Right lobe of liver (tissue), 6 donors: ENCODE measurements at places on chromosomes 1 and 21. TPM values are rescaled to one million over a fixed set of nuclear protein-coding genes. Genes with fewer than 3 reads are reported as not detected.
A peak's percentile ranks its signal among the peaks of the same experiment; 100 is the strongest.

The PANK4 gene
- total RNA-seq = 10.4 TPM

The APOBEC4 gene
- total RNA-seq = not detected

GRCh38 chr1:47865881-47866535 lies 131.2 kb downstream of the TRABD2B start:
- H3K4me3 ChIP-seq = no peak overlapping the region
- no peaks in the 10 kb centered on the region for H3K27me3 ChIP-seq
- no peaks in the 10 kb centered on the region for H3K36me3 ChIP-seq
- H3K27ac ChIP-seq = no peak overlapping the region
- no peak for DNase-seq
- H3K4me1 ChIP-seq = no peaks in the 10 kb centered on the region

DNA sequence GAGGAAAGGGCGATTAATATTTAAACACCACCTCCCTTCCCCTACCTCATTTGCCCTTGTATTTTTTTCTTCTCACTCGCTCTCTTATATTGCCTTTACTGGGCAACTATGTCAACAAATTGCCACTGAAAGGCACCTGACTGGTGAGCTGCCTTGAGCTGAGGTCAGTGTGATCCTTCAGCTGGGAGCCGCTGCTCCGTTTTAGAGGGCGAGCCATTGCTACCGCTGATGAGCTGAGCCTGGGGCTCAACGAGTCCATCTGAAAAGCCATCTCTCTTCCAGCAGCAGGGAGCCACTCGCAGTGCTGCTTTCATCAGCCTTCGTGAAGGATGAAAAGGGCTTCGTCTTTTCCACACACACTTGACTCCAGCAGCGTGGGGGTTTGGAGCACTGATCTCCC lies 108.0 kb upstream of the KIF26B start:
- H3K27me3 ChIP-seq = no peaks in the 10 kb centered on the region
- H3K4me3 ChIP-seq = no peak overlapping the region
- H3K4me1 ChIP-seq = peaks cover 40% of the 10 kb centered on the region
- no peak overlapping the region for H3K27ac ChIP-seq
- DNase-seq = no peak

- H3K27me3 ChIP-seq = no peaks in the 10 kb centered on the region
- H3K27ac ChIP-seq = no peak overlapping the region
- no peaks in the 10 kb centered on the region for H3K4me1 ChIP-seq
These were observed 28.5 kb downstream of the KCND3 start for GRCh38 chr1:111961016-111961415.

DNA sequence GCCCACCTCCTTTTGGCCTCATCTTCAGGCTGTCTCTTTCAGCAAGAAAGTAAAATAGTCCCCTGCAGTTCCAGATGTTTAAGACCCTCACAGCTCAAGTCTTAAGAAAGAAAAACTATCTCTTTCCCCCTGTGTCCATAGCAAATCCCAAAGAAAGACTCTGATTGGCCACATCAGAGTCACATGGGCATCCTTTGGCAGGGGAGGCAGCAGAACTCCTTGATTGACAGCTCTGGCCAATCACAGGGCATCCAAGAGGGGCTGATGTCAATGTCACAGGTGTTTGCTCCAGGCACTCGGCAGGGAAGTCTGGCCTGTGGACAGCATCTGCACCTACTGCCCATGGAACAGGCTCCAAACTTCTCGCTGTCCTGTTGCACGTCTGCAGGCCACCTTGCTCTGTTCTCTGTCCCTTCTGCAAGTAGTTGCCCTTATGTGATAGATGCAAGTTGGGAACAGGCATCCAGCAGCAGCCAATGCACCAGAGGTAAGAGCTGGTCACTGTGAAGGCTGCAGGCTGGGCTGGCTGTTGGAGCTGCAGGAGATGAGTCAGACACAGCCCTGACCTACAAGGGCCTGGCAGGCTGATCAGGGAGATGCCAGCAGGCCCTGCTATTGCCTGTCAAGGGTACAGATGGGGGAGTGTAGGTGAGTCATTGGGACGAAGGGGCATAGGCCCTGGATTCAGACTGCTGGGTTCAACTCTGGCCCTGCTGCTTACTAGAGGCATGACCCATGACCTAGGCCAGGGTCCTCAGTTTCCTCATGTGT lies 96.8 kb upstream of the TMEM51 start:
- no peak overlapping the region for H3K4me3 ChIP-seq
- no peaks in the 10 kb centered on the region for H3K27me3 ChIP-seq
- H3K27ac ChIP-seq = no peak overlapping the region
- no peak for DNase-seq

GRCh38 chr21:42374864-42375499 lies 8.6 kb upstream of the TFF1 start:
- no peak overlapping the region for H3K27ac ChIP-seq
- no peaks in the 10 kb centered on the region for H3K27me3 ChIP-seq
- H3K36me3 ChIP-seq = no peaks in the 10 kb centered on the region
- DNase-seq = peak; percentile 39
- no peaks in the 10 kb centered on the region for H3K4me1 ChIP-seq

DNA sequence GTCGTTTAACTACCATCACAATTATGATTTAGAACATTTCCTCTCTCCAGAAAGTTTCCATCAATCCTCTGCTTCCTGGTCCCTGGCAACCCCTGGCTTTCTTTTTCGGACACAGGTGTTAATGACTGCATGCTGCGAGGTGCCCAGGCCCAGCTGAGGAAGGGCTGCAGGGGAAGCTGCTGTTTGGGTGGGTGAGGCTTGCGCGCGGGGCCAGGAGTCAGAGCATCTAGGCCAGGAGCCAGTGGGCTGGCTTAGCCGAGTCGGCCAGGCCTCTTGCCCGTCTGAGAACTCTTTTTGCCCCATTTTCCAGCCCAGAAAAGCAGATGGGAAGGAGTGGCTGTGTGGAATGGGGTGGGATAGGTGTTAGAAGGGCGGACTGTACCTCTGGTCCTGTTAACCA lies 51.5 kb downstream of the NAV1 start:
- no peaks in the 10 kb centered on the region for H3K27me3 ChIP-seq
- no peak for DNase-seq

GRCh38 chr1:19974822-19975416 lies 4.5 kb downstream of the PLA2G2A start:
- no peak overlapping the region for H3K4me3 ChIP-seq
- DNase-seq = peak; percentile 67
- H3K36me3 ChIP-seq = no peaks in the 10 kb centered on the region
- H3K4me1 ChIP-seq = peaks cover 35% of the 10 kb centered on the region
- no peaks in the 10 kb centered on the region for H3K27me3 ChIP-seq
